Fibroblast of skin of right biceps (primary cell): ENCODE measurements at places on chromosomes 4 and X.
A peak's percentile ranks its signal among the peaks of the same experiment; 100 is the strongest.

- no peak for DNase-seq
These were observed 69.6 kb downstream of the EPHA5 start for GRCh38 chr4:65600656-65601055.

DNA sequence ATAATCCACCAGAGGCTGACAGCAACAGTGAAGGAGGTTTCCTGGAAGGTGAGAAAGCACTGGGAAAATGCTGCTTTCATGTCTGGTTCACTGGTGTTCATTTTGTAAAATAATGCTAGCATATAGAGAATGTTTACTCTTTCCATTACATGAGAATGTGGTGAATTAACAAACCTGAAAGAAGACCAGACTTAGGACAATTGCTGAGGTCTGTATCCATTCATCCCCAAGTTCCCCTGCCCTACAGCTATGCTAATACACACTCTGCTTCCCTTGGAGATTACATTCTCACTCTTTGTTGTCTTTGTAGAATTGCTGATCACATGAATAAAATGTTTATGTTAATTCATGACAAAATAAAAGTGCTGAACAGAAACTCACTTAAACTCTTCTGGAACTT lies 99.5 kb downstream of the ARHGAP6 start:
- DNase-seq: no peak

DNA sequence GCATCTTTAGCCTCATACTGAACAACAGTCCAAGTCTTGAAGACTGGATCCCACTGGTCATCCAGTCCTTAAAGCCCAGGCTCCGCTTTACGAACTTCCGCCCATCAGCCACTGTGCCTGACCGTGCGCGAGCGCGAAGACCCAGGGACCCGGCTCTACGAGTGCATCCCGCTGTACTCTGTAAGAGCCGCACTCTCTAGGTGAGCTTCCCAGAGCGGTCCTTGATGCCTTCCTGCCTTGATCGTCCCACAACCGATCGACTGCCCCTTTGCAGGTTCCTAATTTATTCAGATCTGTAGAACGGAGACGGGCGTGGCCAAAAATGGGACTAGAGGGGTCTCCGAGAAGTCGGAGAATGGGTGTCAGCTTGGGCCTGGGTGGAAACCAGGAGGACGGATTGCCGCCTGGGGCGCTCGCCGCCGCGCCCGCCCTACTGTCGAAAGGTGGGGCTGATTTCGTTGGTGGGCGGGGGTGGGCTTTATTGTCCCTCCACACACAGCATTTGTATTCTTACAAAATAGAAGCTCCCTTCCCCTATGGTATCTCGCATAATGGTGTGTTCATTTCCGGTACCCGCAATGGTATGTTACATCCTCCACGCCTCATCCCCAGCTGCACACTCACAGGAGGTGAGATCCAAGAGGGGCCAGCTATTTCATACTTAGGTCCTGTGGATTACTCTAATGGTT lies 42.3 kb upstream of the FAM156A start:
- peak; percentile 13 for DNase-seq

DNA sequence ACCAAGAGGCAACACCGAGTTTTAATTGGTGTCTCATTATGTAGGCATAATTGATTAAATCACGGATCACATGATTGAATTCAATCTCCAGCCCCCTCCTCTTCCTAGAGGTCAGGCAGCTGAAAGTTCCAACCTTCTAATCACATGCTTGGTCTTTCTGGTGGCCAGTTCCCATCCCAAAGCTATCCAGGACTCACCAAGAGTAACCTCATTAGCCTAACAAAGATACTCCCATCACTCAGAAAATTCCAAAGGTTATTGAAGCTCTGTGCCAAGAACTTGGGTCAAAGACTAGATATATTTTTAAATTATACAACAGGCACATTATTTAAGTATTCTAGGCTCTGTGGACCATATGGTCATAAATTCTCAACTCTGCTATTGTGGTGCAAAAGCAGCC lies 65.1 kb downstream of the SLC10A7 start:
- no peak for DNase-seq

- peak; percentile 17 for DNase-seq
These were observed 825 bp upstream of the RASGEF1B start for GRCh38 chr4:81472281-81473182.

DNA sequence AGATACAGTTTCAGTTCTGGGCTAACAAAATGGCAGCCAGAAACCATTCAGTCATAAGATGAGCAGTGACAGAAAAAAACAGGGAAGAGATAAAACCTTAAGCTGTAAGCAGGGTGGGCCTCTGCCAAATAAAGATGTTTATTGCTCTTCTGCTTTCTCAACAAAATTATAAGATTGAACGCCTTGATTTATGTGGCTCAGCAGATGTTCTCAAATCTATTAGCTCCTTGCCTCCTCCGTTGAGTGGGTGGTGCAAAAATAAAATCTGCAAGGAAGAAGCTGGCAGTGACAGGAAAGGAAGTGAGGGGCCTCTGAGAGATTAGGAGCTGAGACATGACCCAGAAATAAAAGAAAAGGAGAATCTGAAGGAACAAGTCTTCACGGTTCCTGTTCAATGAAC lies 206.6 kb downstream of the PTTG2 start:
- DNase-seq: no peak

DNA sequence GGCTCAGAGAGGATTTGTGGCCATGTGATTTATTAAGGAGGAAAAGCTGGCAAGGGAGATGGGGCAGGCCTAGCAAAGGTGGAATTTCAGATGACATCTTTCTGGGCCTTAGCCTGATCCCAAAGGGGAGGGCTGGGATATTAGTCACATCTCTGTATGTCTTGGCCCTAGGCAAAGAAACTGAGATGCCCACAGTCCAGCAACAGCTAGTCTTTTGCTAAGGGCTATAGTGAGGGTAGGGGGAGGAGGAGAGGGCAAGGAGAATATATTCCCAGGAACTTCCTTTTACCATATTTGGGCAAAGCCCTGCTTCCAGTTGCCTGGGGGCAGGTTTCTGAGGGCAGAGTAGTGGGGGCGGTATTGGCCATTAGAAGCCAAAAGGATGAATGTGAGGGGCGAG lies 209.8 kb upstream of the NR3C2 start:
- no peak for DNase-seq

GRCh38 chr4:2746891-2747695 lies 9.0 kb downstream of the TNIP2 start:
- DNase-seq: no peak

DNA sequence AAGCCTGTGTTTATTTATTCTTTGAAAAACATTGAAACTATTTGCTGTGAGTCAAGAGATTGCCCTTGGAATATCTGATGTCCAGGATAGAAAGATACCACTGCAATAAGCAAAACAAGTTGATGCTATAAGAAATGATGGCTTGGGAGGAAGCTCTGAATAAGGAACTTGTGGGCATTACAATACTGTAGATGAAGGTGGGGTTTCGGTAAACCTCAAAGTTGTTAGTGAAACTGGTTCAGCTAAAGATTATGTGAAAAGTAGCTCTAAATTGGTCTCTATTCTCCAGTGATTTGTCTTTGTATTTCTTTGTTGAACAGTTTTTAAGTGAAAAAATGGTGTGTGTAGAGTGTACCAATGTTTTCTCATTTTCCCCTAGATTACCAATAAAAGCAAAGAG lies 128.7 kb downstream of the AKAP4 start:
- no peak for DNase-seq

- peak; percentile 59 for DNase-seq
These were observed 71.0 kb downstream of the SNCA start for GRCh38 chr4:89765966-89766365.

- peak; percentile 29 for DNase-seq
These were observed 895 bp downstream of the ADGRL3 start for GRCh38 chr4:61200916-61201526.

DNA sequence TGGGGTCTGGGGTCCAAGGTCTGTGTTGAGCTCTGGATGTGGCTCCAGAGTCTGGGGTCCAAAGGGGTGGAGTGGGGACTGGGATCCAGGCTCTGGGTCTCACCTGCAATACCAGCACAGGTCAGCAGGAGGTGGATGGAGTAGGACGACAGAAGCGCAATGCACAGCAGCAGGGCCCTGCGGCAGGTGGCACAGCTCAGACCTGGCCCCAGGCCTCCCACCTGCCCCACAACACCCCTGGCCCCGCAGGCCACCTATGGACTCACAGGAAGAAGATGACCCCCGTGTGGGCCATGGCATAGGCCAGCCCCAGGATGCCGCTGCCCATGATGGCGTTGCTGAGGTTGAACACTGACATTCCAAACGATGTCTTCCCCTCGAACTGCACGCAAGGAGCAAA lies 3.4 kb downstream of the SLC38A5 start:
- no peak for DNase-seq

DNA sequence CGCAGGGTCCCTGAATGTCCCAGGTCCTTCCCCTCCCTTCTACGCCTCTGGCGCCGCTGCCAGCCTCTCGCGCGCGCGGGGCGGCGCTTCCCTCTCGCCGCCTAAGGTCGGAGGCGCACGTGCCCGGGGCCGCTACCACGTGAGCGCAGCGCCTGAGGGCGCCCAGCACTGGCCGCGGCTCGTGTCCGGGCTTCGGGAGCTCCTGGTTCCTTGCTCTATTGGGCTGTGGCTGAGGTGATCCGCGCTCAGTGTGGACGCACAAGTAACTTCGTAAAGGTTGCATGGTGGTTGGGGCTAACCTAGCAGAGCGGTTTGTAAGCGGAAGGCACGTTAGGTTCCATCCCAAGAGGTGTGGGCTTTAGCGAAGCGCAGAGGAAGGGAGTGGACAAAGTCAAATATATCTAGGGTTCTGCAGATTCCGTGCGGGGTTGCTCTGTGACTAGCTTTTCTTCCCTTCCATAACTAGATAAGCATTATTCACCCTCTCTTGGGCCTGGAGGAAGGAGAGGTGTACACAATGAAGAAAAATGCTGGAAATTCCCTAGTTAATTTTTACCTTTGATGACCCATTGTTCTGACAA lies 1.8 kb downstream of the TLL1 start:
- DNase-seq: peak; percentile 18

- no peak for DNase-seq
These were observed 671.6 kb downstream of the FAT4 start for GRCh38 chr4:125986307-125986706.

DNA sequence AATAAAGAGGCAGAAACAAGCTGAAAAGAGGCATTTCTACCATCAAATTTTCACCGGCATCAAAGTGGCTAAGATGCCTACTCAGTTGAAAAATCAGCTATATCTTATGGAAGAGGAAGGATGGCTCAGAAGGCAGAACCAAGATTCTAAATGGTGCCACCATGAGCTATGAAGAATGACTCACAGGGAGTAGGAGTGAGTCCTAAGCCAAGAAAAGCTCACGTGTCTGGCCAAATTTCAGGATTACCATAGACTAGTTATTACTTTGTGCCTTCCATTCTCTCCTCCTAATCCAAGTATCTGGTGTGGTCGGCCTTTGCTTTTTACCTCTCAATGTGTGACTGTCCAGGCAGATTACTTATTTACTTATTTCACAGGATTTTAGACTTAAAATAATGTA lies 54.8 kb downstream of the BMP3 start:
- peak; percentile 7 for DNase-seq

DNA sequence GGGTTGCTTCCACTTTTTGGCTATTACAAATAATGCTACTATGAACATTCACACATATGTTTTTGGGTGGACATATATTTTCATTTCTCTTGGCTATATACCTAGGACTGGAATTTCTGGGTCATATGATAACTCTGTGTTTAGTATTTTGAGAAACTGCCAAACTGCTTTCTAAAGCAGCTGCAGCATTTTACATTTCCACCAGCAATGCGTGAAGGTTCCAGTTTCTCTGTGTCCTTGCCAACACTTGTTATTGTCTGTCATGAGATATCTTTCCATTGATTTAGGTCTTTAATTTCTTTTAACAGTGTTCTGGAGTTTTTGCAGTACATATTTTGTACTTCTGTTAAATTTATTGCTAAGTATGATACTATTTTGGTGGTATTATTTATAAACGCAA lies 48.3 kb downstream of the CLCN5 start:
- DNase-seq: no peak

- no peak for DNase-seq
These were observed 20.6 kb downstream of the SH3D19 start for GRCh38 chr4:151304755-151305154.

DNA sequence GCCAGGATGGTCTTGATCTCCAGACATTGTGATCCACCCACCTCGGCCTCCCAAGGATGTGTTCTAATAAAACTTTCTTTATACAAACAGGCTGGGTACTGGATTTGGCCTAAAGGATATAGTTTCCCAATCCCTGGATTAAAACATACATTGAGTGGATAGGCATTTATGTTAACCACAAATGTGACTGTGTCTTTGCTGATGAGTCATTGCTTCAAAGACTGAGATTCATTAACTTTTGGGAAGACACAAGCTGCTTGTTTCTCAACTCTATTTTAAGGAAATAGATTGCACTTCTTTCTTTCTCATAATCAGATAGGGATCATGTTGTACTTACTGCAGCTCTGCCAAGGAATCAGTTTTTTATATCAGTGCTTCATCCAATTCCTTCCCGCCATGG lies 131.3 kb upstream of the AGA start:
- peak; percentile 95 for DNase-seq

GRCh38 chrX:20066968-20067708 lies 49.6 kb downstream of the MAP7D2 start:
- DNase-seq: peak; percentile 59

GRCh38 chr4:108391701-108392455 lies 223.1 kb upstream of the LEF1 start:
- peak; percentile 23 for DNase-seq

GRCh38 chr4:163540448-163540847 lies 46.0 kb downstream of the TMA16 start:
- DNase-seq: no peak

DNA sequence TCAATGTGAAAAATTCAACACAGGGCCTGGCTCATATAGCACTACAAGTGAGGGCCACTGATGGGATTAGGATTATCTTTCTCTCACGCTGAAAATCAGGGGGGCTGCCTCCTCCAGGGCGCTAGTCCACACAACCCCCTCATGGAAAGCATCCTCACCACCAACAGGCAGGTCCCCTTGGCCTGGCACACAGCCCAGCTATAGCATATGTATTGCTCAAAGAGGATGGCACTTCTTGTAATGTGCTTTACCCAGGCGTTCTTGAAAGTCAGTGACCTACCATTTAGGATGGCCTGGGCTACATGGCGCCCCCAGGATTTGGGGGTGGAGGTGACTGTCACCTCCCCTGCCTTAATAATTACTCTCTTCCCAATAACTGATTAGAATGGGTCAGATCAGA lies 71.0 kb upstream of the LSM6 start:
- DNase-seq: no peak
